ENCODE measurements at places on chromosomes 4 and X. TPM values are rescaled to one million over a fixed set of nuclear protein-coding genes. Genes with fewer than 3 reads are reported as not detected.
A peak's percentile ranks its signal among the peaks of the same experiment; 100 is the strongest.

The GAB3 gene
- 3.6 TPM for total RNA-seq

The KIT gene
- 0.12 TPM for total RNA-seq

The POU4F2 gene
- not detected for total RNA-seq

The HSPA4L gene
- 1.7 TPM for total RNA-seq

The CCKAR gene
- not detected for total RNA-seq

DNA sequence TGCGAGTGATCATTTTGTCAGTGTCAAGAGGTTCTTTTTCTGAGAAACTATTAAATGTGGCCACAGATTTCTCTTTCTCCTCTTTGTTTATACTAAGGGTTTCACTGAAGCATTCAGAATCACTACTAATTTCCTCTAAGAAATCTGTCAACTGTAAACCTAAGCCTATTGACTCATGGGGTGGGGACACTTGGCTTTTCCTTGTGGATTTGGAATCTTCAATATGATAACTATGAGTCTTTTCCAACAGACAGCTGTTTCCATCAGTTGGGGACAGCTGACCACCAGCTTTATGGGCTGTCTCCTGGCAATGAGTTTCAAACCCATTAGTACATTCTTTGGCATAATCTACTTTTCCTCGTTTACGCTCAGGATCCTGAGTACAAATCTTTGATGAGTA lies 13.8 kb downstream of the PGRMC1 start:
- H3K4me1 ChIP-seq: peaks cover 3% of the 10 kb centered on the region
- peaks cover 12% of the 10 kb centered on the region for H3K36me3 ChIP-seq
- no peak overlapping the region for H3K27ac ChIP-seq
- H3K4me3 ChIP-seq: no peak overlapping the region

DNA sequence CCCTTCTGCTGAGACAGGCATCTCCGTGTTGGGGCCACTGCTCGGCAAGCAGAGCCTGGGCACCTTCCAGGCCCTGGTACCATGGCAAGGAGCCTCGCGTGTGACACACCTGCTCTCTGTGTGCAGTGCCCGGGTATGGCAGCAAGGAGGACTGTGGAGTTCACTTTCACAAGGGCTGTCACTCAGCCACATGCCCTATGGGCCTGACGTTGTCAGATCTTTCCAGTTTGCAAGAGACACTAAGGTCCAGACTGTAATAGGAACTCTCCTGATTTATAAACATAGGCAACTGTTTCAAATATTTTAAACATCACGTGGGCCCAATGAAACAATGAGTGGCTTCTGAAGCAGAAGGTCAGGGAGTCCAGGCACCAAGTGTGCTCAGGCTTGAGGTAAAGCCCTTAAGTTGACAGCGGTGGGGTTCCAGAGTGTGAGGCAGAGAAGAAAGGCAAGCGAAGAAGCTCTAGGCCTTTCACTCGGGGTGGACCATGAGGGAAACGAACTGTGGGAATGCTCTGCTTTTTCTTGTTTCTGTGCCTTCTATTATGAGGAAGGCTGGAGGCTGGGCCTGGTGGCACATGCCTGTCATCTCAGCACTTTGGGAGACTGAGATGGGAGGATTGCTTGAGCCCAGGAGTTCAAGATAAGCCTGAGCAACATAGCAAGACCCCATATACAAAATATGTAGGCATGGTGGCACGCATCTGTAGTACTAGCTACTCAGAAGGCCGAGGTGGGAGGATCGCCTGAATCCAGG lies 108.6 kb upstream of the TRIM2 start:
- H3K4me3 ChIP-seq: no peak overlapping the region
- peak; percentile 51 for DNase-seq
- no peaks in the 10 kb centered on the region for H3K4me1 ChIP-seq
- H3K36me3 ChIP-seq: no peaks in the 10 kb centered on the region
- peaks cover 11% of the 10 kb centered on the region for H3K27me3 ChIP-seq

GRCh38 chr4:25547343-25547742 lies 108.3 kb upstream of the SLC34A2 start:
- no peak for DNase-seq
- no peak overlapping the region for H3K4me3 ChIP-seq
- no peaks in the 10 kb centered on the region for H3K27me3 ChIP-seq

DNA sequence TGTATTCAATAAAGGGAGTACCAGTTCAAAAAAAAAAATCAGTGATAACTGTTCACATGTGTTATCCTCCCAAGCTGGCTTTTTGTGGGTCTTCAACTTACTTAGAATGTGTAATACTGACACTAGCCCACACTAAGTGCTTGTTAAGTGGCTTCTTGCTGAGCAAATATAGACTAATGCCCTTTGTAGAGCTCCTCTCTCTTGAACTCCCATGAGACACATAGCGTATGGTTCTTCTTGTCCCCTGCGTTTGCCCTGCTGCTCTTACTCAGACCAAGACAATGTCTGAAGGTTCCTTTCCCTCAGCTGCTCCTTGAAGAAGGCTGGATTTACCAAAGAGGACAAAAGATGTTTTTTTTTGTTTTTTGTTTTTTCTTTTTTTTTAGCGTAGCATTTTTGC lies 110.9 kb downstream of the FRAS1 start:
- no peak overlapping the region for H3K27ac ChIP-seq
- H3K4me1 ChIP-seq: no peaks in the 10 kb centered on the region
- no peaks in the 10 kb centered on the region for H3K36me3 ChIP-seq
- no peak overlapping the region for H3K4me3 ChIP-seq

- no peaks in the 10 kb centered on the region for H3K36me3 ChIP-seq
- H3K27me3 ChIP-seq: peaks cover 2% of the 10 kb centered on the region
- no peak overlapping the region for H3K4me3 ChIP-seq
- H3K4me1 ChIP-seq: no peaks in the 10 kb centered on the region
- DNase-seq: no peak
- H3K27ac ChIP-seq: no peak overlapping the region
These were observed 113.7 kb downstream of the BMP15 start for GRCh38 chrX:51024106-51024696.

- no peaks in the 10 kb centered on the region for H3K36me3 ChIP-seq
- DNase-seq: peak; percentile 28
- peaks cover 18% of the 10 kb centered on the region for H3K27me3 ChIP-seq
- H3K27ac ChIP-seq: no peak overlapping the region
- no peak overlapping the region for H3K4me3 ChIP-seq
These were observed 13.2 kb downstream of the CC2D2A start for GRCh38 chr4:15482842-15483241.

- H3K27ac ChIP-seq: no peak overlapping the region
- H3K27me3 ChIP-seq: no peaks in the 10 kb centered on the region
- DNase-seq: no peak
- H3K4me3 ChIP-seq: no peak overlapping the region
- H3K4me1 ChIP-seq: peaks cover 1% of the 10 kb centered on the region
- no peaks in the 10 kb centered on the region for H3K36me3 ChIP-seq
These were observed 59.4 kb downstream of the HMGB2 start for GRCh38 chr4:173274744-173275143.

- no peak overlapping the region for H3K27ac ChIP-seq
- no peak for DNase-seq
- peaks cover 5% of the 10 kb centered on the region for H3K27me3 ChIP-seq
- H3K4me3 ChIP-seq: no peak overlapping the region
These were observed 240.3 kb upstream of the SFRP2 start for GRCh38 chr4:154029171-154029570.

GRCh38 chr4:9812501-9813340 lies 31.3 kb downstream of the DRD5 start:
- no peaks in the 10 kb centered on the region for H3K36me3 ChIP-seq
- peaks cover 10% of the 10 kb centered on the region for H3K4me1 ChIP-seq
- H3K27me3 ChIP-seq: peaks cover 34% of the 10 kb centered on the region
- peak; percentile 58 for DNase-seq
- H3K27ac ChIP-seq: no peak overlapping the region

- no peaks in the 10 kb centered on the region for H3K4me1 ChIP-seq
- H3K36me3 ChIP-seq: no peaks in the 10 kb centered on the region
- H3K27ac ChIP-seq: no peak overlapping the region
- DNase-seq: no peak
- no peaks in the 10 kb centered on the region for H3K27me3 ChIP-seq
- no peak overlapping the region for H3K4me3 ChIP-seq
These were observed 270.9 kb upstream of the GRIA3 start for GRCh38 chrX:122913134-122913533.

GRCh38 chr4:102392033-102392744 lies 46.9 kb upstream of the SLC39A8 start:
- no peaks in the 10 kb centered on the region for H3K36me3 ChIP-seq
- H3K27ac ChIP-seq: no peak overlapping the region
- no peak overlapping the region for H3K4me3 ChIP-seq
- no peaks in the 10 kb centered on the region for H3K27me3 ChIP-seq

DNA sequence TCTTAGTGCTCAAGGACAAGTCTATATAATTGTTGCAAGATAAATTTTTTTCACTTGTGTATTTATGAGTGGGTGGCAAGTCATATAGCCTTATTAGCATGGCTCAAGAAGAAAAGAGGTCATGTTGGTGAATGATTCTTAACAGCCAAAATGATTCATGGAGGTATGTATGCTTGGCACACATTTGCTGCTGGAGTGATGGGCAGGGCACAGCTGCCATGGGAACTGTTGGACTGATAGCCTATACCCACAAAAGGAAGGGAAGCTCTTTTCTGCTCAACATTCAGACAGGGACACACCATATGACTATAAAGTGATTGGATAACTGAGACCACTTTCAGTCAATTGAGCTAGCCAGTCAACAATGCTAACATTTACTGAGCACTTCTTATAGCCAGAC lies 46.8 kb upstream of the PITX2 start:
- no peaks in the 10 kb centered on the region for H3K27me3 ChIP-seq
- H3K36me3 ChIP-seq: no peaks in the 10 kb centered on the region
- DNase-seq: no peak
- H3K4me3 ChIP-seq: no peak overlapping the region
- no peak overlapping the region for H3K27ac ChIP-seq
- H3K4me1 ChIP-seq: no peaks in the 10 kb centered on the region

- no peaks in the 10 kb centered on the region for H3K4me1 ChIP-seq
- no peak for DNase-seq
- no peak overlapping the region for H3K27ac ChIP-seq
- no peak overlapping the region for H3K4me3 ChIP-seq
- H3K27me3 ChIP-seq: no peaks in the 10 kb centered on the region
These were observed 138.9 kb downstream of the MAPK10 start for GRCh38 chr4:86221002-86221401.

DNA sequence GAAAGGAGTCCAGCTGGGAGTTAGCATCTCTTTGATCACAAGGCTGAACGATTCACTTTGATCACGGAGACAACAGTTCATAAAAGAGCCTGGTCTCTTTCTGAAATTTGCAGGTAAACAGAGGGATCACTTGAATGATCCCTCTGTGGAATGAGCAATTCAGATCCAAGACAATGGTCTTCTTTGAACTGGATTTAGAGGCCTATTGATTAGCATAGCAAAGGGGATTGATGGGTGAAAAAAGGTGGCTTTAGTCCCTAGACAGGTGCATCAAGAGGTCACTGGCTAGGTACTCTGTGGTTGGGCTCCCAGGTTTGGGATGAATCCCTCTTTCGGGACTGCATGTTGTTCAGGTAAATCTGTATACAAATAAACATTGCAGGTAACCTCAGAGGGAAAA lies 223.8 kb upstream of the TAPT1 start:
- no peak overlapping the region for H3K27ac ChIP-seq
- no peak overlapping the region for H3K4me3 ChIP-seq
- H3K36me3 ChIP-seq: no peaks in the 10 kb centered on the region
- H3K4me1 ChIP-seq: no peaks in the 10 kb centered on the region

- H3K4me3 ChIP-seq: no peak overlapping the region
- no peaks in the 10 kb centered on the region for H3K36me3 ChIP-seq
- no peaks in the 10 kb centered on the region for H3K27me3 ChIP-seq
- no peak for DNase-seq
- H3K27ac ChIP-seq: no peak overlapping the region
These were observed 143.4 kb downstream of the CENPC start for GRCh38 chr4:67401902-67402301.

DNA sequence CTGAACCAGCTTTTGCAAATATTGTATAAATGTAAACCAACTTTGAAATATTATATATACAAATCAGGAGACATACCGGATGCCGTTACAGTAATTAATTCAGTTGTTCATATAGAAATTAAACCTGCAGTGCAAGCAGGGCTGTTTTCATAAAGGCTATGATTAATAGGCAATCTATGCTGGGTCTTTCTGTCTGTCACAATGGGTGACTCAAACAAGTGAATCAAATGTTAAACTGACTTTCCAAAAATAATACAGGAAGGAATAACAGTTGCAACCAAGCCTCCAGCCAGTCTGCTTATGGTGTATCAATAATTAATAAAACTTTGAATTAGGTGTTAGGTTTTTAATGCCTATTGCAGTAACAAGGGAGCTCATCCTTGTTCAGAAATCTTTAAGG lies 43.9 kb downstream of the GABRB1 start:
- H3K27ac ChIP-seq: no peak overlapping the region
- no peaks in the 10 kb centered on the region for H3K27me3 ChIP-seq
- no peaks in the 10 kb centered on the region for H3K4me1 ChIP-seq
- no peak overlapping the region for H3K4me3 ChIP-seq
- H3K36me3 ChIP-seq: no peaks in the 10 kb centered on the region

GRCh38 chr4:150939530-150939929 lies 75.6 kb downstream of the LRBA start:
- H3K4me3 ChIP-seq: no peak overlapping the region
- peak overlapping the region; percentile 12 for H3K27ac ChIP-seq
- peaks cover 3% of the 10 kb centered on the region for H3K36me3 ChIP-seq

DNA sequence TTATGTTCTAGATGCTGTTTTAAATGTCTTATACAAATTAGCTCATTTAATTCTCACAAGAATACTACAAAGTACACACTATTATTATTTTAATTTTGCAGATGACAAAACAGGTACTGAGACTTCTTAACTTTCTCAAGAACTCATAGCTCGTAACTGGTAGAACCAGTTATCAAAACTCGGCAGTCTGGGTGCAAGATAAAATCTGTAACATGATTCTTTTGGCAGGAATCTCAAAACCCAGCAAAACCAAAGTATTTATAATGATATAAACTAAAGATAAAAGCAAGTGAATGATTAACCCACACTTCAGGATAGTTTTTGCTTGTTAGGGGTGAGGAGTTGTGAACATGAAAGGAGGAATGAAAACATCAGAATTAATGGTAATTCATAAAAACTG lies 27.6 kb downstream of the CLNK start:
- H3K27ac ChIP-seq: peak overlapping the region; percentile 87
- DNase-seq: no peak
- peaks cover 32% of the 10 kb centered on the region for H3K4me1 ChIP-seq
- H3K4me3 ChIP-seq: peak overlapping the region; percentile 53
- H3K27me3 ChIP-seq: no peaks in the 10 kb centered on the region

GRCh38 chrX:9379697-9380551 lies 84.9 kb upstream of the TBL1X start:
- H3K36me3 ChIP-seq: no peaks in the 10 kb centered on the region
- peaks cover 14% of the 10 kb centered on the region for H3K4me1 ChIP-seq
- H3K4me3 ChIP-seq: no peak overlapping the region
- peak; percentile 51 for DNase-seq
- peaks cover 3% of the 10 kb centered on the region for H3K27me3 ChIP-seq
- no peak overlapping the region for H3K27ac ChIP-seq

- H3K27ac ChIP-seq: no peak overlapping the region
- no peak for DNase-seq
- H3K36me3 ChIP-seq: no peaks in the 10 kb centered on the region
These were observed 4.6 kb upstream of the ZNF185 start for GRCh38 chrX:152892999-152893891.

- DNase-seq: no peak
- H3K36me3 ChIP-seq: no peaks in the 10 kb centered on the region
- no peaks in the 10 kb centered on the region for H3K4me1 ChIP-seq
These were observed 99.4 kb upstream of the NDP start for GRCh38 chrX:44072631-44073030.

GRCh38 chrX:68721546-68721945 lies 74.1 kb downstream of the STARD8 start:
- no peak for DNase-seq
- no peaks in the 10 kb centered on the region for H3K27me3 ChIP-seq
- no peaks in the 10 kb centered on the region for H3K4me1 ChIP-seq
- H3K36me3 ChIP-seq: no peaks in the 10 kb centered on the region
- no peak overlapping the region for H3K27ac ChIP-seq
